ENCODE measurements at places on chromosomes 3 and 15.

DNA sequence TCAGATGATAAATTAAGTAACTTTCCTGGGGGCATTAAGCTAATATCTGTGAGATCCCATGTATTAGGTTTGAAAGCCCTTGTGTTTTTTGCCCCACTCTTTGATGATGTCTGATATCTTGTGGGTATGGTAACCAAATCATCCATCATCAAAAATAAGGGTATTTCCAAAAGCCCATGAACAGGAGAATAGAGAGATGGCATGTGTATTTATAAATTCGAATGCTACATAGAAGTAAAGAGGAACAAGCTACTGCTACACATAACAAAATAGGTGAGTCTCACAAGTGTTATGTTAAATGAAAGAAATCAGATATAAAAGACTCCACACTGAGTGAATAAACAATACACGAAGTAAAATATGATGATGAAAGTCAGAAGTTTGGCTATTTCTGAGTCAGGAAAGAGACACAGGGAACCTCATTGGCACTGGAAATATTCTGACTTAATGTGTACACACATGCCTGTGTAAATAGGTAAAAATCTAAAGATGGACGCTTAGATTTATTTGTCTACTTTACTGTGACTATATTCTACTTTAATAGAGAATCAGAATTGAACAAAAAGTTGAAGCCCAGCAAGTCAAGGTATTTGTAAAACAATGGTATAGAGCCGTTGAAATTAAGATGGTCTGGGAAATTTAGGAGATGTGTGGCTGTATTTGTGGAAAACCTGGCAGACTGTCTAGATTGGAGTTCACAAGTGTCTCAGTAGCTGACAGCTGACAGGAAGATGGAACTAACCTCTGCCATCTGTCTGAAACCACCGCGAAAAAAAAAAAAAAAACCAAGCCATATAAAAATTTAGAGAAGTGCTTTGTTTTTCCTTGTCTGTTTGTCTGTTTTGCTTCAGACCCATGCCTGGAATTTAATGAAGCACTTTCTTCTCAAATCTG lies 111.0 kb upstream of the TGFBR2 start:
- no peak for DNase-seq

DNA sequence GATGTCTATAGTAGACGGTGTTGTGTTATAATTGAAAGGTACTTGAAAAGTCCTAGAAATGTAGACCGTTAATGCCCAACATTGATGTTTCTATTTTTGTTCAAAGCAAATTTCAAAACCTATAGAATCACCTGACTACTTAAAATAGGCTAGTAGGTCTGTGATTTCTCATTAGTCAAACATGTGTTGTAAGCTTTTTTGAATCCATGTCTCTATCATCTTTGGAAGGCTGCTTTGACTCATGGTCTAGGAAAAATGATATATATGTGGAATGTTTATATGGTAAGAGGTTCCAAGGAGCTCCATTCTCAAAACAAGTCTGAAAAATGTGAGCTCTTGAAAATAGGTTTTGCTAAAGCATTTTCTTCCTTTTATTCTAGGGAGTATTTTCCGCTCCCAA lies 375.3 kb downstream of the LPP start:
- DNase-seq = peak; percentile 83

DNA sequence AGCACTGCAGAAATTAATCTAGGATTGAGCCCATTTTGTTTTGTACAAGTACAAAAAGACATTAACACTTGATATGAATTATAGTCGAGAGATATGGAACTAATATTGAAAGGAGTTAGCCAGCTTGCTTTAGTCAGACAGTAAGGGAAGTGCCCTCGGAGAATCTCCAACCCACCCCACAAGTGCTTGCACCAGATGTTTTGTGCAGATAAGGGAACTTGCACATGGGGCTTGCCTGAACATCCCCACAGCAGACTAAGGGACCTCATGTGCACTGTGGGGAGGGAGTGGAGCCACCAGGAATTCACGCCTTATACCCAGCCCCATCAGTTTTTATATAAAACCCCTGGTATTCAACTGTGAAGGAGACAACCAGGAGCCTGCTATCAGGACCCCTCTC lies 122.3 kb downstream of the EFHB start:
- no peak for DNase-seq

DNA sequence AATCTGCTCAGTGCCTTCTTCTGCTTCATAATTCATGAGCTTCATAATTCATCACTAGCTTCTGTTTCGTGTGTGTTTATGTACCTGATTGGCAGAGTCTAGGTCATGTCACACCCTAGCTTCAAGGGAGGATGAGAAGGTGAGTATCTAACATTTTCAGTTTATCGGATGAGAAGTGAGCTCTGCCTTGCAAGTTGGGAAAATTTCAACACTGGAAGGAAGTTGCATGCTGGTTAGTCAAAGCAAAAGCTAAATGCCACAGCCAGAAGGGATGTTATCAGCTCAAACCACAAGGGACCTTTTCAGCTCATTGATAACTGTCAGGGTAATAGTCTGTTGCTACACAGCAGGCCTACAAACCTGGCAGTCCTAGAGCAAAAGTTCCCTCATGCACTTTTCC lies 7.3 kb upstream of the TNFSF10 start:
- no peak for DNase-seq

DNA sequence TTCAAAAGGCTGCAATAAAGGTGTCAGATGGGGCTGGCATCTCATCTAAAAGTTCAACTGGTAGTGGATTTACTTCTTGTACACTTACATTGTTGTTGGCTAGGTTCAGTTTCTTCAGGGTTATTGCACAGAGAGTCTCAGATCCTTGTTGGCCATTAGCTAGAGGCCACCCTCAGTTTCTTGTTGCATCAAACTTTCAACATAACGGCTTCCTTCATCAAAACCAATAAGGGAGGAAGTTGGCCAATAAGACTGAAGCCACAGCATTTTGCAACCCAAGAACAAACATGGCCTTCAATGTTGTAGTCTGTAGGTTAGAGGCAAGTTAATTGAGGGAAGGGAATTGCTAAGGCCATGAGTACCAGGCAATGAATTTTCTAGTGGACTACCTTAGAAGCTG lies 218.0 kb downstream of the ZBBX start:
- no peak for DNase-seq

GRCh38 chr3:13415236-13415986 lies 4.7 kb downstream of the NUP210 start:
- DNase-seq = no peak

- DNase-seq = no peak
These were observed 294.5 kb downstream of the C3orf38 start for GRCh38 chr3:88444251-88444650.

- peak; percentile 36 for DNase-seq
These were observed 15.4 kb downstream of the CRTC3 start for GRCh38 chr15:90545095-90545494.

DNA sequence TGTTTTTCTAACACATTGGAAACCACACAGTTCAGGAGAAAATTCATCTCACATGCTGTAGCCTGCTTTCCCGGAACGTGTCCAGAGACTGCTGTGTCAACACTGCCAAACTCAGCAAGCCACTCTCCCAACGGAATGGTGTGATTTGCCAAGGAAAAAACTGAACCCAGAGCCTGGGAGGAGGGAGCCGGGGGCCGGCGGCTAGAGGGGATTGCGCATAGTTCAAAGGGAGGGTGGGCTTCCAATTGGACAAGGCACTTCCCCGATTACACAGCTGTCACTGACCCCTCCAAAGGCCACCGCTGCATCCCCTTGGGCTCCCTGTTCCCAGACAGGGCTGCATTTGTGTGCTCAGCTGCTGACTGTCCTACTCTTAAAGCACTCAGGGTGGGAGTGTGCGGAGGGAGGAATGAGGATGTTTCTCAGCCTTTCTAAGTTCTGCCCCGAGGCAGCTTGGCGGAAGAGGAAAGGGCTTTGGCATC lies 256.2 kb downstream of the ZNF621 start:
- DNase-seq = peak; percentile 36

- no peak for DNase-seq
These were observed 137.4 kb upstream of the UMPS start for GRCh38 chr3:124592658-124593441.

DNA sequence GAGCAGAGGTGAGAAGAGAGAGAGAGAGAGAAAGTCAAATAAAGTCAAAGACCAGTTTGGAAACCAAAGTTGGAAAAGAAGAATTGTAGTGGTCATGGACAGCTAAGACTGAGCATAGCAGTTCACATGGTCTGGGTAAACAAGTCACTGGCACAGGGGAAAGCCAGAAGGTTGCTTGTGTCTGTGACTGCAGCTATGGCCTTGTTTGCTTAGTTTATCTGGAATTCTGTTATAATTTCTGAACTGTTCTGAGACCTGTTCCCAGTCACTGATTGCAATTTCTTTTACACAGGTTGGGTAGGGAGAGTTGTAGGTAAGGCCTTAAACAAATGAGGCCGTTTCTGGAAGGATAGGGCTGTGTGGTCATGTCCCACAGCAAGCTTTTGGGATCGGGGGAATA lies 43.4 kb upstream of the MYZAP start:
- DNase-seq = no peak

DNA sequence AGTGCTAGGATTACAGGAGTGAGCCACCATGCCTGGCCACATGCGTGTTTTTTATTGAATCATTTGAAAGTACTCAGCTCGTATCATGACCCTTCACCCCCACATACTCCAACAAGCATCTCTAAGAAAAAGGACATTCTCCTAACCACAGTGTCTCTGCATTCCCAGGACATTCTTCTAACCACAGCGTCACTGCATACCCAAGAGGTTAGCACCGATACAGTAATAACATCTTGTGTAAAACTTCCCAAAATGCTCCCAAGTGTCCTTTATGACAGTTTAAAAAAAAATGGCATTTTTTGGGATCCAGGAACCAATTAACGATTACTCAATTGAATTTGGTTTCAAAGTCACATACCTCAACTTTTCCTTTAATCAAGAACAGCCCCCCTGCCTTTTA lies 39.6 kb downstream of the FLNB start:
- DNase-seq = peak; percentile 99

- DNase-seq = peak; percentile 93
These were observed 40.9 kb downstream of the IRAK2 start for GRCh38 chr3:10205451-10206165.

- no peak for DNase-seq
These were observed 573.2 kb downstream of the DIPK2A start for GRCh38 chr3:144544871-144545270.

GRCh38 chr3:2856138-2857133 lies 253.7 kb downstream of the IL5RA start:
- DNase-seq = no peak

DNA sequence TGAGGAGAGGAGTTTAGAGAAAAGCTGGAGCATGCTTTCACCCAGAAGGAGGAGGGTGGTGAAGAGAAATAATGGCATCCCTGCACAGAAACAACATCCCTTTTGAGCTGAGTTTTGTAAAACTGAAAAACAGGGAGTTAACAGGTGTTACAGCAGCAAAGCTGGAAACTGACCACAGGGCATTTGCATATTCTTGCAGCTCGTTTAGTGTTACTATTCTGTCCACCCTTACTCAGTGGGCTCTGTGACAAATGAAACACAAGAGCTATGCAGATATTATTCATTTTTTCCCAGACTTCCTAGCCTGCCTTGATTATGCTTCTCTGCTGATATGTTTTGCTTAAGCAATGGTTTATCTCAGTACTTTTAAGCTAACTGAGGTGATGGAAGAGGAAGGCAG lies 272.0 kb downstream of the NEK10 start:
- no peak for DNase-seq

GRCh38 chr3:28122227-28122626 lies 119.2 kb upstream of the CMC1 start:
- peak; percentile 25 for DNase-seq

DNA sequence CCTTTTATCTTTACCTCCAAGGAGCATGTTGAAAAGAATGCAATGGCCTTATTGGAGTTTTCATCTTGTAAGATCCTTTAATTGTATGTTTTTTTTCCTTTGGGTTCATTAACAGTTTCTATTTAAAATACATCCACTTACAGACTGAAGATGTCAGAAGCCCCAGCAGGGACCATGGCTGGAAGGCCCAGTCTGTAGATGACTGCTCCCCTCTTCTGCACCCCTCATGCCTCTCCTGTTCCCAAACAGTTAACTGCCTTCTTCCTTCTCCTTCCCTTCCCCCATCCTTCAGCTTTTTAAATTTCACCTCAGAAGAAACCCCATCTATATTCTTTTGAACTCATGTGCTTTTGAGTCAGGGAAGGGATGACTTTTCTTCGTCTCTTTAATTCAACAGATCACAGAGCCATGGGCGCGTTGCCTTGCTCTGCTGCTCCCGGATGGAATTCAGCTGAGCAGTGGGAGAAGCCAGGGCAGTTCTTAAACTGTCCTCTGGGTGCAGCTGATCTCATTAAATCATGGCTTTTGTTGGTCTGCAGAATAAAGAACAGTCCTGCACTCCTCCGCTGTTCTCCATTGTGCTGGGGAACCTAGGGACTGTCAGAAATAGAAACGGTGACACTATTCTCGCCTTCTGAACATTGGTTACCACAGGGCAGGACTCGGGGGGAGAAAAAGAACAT lies 71.5 kb upstream of the EIF1B start:
- DNase-seq = peak; percentile 12

- DNase-seq = peak; percentile 87
These were observed 43.1 kb downstream of the MTHFS start for GRCh38 chr15:79853492-79854328.

DNA sequence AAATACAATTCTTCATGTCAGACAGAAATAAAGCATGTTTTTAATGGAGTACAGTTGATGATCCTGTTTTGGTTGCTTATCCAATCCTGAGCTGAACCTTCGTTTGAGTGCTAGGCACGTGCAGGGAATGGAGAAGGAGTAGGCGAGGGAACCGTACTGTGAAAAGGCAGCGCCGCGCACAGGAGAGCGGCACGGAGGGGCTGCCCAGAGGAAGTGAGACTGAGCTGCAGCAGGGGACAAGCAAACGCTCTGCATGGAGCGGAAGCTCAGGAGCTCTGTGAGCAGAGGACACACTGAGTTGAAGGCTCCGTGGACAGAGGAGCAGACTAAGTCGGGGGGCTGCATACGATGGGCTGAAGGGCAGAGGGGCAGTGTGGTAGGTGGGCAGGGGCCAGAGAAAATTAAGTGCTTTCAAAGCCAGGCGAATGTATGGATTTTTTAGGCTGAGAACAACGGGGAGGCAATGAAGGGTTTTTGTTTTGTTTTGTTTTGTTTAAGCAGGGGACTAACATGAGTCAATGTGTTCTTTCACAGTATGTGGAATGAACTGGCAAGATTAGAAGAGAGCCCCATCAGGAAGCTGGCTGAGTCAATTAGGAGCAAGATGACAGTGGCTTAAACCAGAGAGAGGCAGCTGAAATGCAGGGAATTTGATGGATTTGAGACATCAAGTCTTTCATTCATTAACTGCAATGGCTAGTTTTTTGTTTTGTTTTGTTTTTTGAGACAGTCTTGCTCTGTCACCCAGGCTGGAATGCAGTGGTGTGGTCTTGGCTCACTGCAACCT lies 23.8 kb upstream of the TM2D3 start:
- peak; percentile 96 for DNase-seq

DNA sequence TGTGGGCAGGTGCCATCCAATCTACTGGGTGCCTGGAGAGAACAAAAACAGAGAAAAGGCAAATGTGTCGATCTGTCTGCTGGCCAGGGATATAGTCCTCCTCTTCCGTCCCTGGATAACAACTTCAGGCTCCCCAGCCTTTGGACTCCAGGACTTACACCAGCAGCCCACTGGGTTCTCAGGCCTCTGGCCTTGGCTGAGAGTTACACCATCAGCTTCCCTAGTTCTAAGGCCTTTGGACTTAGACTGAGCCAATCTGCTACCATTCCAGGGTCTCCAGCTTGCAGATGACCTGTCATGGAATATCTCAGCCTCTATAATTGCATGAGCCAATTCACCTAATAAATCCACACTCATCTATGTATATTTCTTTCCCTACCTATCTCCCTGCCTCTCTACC lies 460.9 kb upstream of the ADAMTS9 start:
- DNase-seq = no peak

- DNase-seq = peak; percentile 95
These were observed 4.1 kb downstream of the LOXL1 start for GRCh38 chr15:73930371-73930770.

GRCh38 chr3:142273501-142273900 lies 48.1 kb upstream of the GK5 start:
- no peak for DNase-seq
